ENCODE measurements at places on chromosomes 3 and 15.
A peak's percentile ranks its signal among the peaks of the same experiment; 100 is the strongest.

GRCh38 chr3:194854659-194855390 lies 169.1 kb downstream of the FAM43A start:
- no peak for ATAC-seq

GRCh38 chr15:39188314-39188713 lies 392.6 kb upstream of the THBS1 start:
- ATAC-seq, result no peak

- ATAC-seq, result no peak
Observed at GRCh38 chr3:10599017-10599416, 93.6 kb upstream of the ATP2B2 start.

- ATAC-seq, result no peak
Observed at GRCh38 chr15:69076756-69077155, 62.3 kb downstream of the NOX5 start.

DNA sequence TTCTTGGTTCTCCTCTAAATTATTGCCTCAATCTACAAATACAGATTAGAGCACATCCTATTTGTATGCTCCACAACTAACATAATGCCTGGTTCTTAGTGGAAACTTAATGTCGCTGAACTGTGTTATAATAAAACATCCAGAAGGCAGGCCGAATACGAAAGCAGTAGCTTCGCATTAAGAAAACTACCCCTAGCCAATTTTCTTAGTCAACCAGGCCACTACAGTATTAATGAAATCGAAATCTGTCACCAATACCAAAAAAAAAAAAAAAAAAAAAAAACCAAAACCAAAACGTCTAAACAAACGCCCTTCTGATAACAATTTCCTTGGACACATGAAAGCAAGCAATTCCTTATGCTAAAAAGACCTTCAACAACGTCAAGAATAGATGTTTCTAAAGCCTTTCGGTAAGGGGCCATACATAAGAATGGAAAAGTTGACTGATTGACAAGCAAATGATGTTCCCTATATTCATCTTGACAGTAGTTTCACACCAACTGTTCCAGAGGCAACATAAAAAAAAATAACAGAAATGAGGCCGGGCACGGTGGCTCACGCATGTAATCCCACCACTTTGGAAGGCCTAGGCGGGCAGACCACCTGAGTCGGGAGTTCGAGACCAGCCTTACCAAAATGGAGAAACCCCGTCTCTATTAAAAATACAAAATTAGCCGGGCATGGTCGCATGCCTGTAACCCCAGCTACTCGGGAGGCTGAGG lies 1.3 kb downstream of the DENND6A start:
- no peak for ATAC-seq

GRCh38 chr3:123448536-123449101 lies at the start of gene ADCY5:
Gene ADCY5 (minus strand): TSS chr3:123449090. CDS start chr3:123448545, 545 bp downstream.
- peak; percentile 43 for ATAC-seq

DNA sequence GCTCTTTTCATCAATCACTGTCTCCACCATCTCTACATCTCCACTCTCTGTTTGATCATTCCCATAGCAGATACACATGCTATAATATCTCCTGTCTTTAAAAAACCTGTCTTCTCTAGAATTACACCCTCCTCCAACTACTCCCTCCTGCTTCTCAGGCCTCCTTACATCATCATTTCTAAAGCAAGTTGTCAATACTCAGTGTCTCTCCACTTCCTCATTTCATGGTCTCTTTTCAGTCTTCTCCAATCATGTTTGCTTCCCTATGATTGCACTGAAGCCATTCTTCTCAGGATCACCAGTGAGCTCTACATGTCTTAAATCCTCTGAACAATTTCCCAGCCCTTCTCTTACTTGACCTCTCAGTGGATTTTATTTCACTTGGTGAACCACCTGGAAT lies 87.0 kb upstream of the ZNF280D start:
- no peak for ATAC-seq

- ATAC-seq, result no peak
Observed at GRCh38 chr15:71607383-71607782, 203.0 kb upstream of the NR2E3 start.

DNA sequence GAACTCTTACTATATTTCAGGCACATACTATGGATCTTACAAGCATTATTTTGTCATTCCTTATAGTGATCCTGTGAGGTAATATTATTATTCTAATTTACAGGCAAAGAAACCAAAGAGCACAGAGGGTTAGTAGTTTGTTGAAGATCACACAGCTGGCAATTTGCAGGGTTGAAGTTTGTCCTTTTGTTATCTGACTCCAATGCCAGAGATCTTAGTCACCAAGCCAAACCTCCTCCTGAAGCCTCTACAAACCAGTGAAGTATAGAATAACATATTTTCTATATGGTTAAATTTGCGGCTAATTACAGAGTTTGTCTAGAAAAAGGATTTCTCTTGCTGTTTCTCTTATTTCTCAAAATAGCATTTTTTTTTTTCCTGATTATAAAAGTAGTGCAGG lies 11.2 kb downstream of the ISLR2 start:
- no peak for ATAC-seq
